H1 (cell line): ENCODE measurements at places on chromosomes 4 and X. TPM values are rescaled to one million over a fixed set of nuclear protein-coding genes. Genes with fewer than 3 reads are reported as not detected.

DNA sequence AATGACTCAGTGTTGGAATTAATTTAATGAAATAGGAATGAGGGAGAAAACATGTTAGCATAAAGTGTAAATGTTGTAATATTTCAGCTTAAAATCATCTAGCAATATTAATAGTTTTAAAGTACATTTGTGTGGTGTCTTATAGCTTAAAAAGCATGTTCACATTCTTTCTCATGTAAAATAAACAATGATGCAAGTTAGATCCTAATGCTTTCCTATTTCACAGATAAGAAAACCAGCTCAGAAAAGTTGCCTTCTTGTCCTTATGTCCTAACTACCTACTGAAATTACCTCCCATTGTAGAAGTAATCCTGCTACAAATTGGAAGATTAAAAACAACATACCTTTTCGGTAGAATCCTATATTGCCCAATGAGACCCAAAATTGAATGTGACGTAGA lies 40.9 kb upstream of the PRDM8 start:
- no peak for DNase-seq

DNA sequence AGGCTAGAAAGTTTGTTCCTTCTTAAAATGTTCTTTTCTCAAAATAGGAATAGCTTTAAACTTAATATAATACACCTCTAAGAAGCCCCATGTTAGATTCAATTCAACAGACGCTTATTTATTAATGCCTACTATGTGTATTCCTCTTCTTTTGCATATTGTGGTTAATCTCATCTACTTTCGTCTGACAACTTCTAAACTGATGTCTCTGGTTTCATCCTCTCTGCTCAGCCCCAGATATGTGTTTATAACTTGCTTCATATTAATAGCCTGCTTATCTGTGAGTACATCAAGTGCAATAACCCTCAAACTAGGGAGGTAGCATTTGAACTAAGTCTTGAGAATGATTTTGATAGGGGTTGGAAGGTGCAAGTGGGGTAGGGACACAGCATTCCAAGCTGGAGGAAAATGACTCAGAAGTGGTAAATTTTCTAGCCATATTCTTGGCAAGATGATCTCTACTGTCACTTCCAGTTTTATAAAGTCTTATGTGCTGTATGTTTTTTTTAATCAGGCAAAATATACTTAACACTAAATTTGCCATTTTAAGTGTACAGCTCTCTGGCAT lies 37.0 kb downstream of the STK26 start:
- no peak for DNase-seq

DNA sequence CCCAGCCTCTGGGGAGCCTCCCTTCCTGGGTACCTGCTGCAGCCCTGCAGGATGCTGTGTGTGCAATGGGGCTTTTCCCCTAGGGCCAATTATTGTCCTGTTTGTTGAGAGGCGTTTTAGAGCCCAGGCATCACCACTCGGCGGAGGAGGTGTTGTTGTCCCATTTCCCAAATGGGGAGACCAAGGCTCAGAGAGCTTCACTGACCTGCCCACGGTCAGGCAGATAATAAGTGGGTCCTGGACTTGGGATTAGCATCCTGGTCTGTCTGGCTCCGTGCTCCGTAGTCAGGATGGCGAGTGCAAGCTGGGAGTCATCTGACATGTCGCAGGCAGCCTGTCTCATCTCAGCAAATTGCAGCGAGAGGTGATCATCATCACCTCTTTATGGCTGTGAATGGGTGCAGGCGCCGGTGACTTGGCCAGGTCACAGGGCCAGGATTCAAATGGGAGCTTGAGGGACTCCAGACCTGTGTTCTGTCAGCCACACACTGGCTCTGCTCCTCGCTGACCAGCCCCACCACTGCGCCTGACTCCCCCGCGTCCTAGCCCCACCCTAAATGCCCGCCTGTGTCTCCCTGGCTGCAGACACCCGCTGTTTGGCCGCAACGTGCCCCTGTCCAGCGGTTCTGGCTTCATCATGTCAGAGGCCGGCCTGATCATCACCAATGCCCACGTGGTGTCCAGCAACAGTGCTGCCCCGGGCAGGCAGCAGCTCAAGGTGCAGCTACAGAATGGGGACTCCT lies 16.6 kb downstream of the HTRA3 start:
- DNase-seq, result no peak

CLIC2 gene
- total RNA-seq, result 0.61 TPM in 1 of 2 replicates, not detected in the other

SH3TC1 gene
- 0.29 TPM in 1 of 2 replicates, not detected in the other for total RNA-seq

KLHL34 gene
- not detected in 2 replicates for total RNA-seq
